ENCODE measurements at places on chromosomes 5 and 9.

DNA sequence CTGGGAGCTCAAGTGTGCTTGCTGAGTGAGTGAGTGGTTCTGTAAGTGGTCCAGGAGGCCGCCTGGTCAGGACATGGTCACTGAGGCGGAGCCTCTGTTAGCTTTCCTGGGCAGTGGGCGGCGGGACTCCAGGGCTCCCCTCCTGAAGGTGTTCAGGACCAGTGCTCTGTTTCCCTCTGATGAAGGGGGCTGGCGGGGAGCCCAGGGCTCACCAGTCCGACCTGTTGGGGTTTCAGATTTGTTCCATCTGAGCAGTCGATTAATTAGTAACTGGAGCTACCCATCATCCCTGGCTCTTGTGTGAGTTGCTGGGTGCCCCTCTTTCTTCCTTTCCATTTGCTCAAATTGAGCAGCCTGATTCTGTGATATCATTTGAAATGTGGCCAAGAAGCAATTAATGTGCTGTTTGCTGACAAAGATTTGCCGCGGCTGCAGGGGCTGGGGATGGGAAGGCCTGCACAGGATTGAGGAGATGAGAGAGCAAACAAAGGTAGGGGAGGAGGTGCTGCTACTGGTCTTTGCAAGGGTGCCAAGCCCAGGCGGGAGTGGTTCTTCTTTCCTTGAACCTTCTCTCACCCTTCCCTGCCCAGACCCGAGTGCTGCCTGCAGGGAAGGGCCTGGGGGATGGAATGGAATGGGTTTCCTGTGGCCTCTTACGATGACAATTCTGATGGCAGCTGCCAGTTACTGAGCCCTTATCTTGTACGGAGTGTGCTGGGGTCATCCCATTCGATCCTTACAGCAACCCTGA is 92.8 kb upstream of the PITX1 start:
- DNase-seq, result no peak

DNA sequence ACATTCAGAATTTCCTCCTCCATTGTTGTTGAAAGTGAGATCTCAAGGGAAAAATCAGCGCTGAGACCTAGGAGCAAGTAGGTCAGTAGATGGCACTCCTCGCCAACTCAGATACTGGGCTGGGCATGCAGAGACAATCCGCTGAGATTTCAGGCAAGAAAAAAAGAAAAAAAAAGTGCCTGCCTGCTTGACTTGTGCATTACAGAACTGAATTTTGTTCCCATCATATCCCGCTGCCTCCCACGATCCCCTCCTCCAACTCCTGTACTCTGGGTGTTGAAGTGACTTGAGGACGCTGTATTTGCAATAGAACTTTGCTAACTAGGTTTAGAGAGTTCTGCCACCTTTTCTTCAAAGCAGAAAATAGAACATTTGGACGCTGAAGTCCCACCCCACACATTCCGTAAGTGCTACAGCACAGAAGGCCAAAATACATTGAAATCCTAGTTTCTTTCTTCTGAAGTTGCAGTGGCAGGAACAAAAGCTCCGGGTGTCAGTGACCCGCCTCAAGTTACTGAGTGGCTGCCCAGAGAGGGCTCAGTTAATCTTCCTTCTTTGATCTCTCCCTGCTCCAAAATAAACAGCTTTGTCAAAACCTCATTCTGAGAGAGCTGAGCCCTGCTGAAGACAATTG is 265.8 kb downstream of the MLLT3 start:
- peak; percentile 31 for DNase-seq

DNA sequence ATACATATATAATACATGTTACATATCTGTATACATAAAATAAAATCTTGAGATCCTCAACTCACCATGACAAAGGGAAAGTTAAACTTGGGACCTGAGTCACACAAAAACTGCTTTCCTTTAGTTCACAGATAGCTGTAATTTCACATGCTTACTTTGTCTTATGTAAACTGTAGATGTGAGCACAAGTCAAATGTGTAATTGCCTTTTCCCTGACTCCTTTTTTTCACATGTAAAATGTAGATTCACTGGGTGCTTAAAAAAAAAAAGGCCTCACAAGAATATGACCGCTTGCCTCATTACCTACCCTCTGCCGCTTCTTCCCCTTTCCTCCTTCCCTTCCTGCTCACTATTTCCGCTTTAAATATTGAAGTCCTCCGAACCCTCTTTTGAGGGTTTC is 21.9 kb upstream of the FAM169A start:
- DNase-seq, result no peak

- no peak for DNase-seq
Observed at GRCh38 chr9:93143830-93144530, 9.9 kb upstream of the NINJ1 start.

GRCh38 chr5:34484216-34484920 is 171.8 kb upstream of the RAI14 start:
- DNase-seq, result no peak

- peak; percentile 20 for DNase-seq
Observed at GRCh38 chr9:107216329-107216728, 66.8 kb upstream of the RAD23B start.

GRCh38 chr9:120562861-120563443 is 17.0 kb downstream of the CDK5RAP2 start:
- DNase-seq, result no peak

DNA sequence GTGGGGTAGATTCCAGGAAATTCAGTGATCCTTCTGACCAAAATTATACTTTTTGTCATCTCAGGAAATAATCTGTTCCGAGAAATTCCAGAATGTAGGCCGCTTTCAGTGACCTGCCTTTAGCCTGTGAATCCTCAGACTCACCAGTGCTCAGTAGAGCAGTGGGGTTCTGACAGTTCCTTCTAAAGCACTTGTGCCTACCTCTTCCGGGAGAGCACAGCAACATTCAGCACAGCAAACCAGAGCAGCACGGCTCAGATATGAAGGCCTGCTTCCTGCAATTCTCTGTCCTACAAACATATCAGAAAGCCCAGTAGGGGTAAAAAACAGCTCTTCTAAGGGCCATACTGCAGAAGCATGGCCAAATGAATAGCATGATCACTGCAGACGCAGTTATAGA is 15.0 kb downstream of the FANCC start:
- no peak for DNase-seq

All from inflammatory macrophage treated with lipopolysaccharide for 1 hour (primary cell).